Uterus (tissue), 4 donors: ENCODE measurements at places on chromosomes 6 and 20. TPM values are rescaled to one million over a fixed set of nuclear protein-coding genes. Genes with fewer than 3 reads are reported as not detected.

- H3K27ac ChIP-seq, result peak overlapping the region; percentile 16
- H3K27me3 ChIP-seq, result no peaks in the 10 kb centered on the region
- no peaks in the 10 kb centered on the region for H3K36me3 ChIP-seq
- no peak overlapping the region for H3K4me3 ChIP-seq
These were observed 63.3 kb downstream of the DAAM2 start for GRCh38 chr6:39855356-39855995.

DNA sequence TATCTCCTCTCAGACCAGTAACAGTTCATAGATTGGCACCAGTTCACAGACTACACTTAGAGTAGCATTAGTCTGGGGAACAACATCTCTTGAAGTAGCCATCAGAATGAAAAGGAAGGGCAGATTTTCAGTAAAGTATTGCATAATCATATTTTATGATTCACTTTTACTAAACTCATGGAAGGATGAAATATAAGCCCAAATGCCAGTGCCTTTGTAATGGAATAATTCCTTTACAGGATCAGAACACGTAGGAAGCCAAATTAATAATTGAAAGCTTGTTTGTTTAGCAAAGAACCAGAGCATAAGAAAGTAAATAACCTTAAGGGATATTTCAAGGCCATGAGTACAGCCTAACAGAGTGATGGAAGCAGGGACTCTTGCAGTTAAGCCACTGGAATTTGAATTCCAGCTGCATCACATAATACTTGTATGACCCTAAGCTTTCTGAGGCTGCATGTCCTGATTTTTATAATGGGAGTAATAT lies 11.4 kb upstream of the LOC128125822 start:
- H3K4me3 ChIP-seq, result no peak overlapping the region
- no peaks in the 10 kb centered on the region for H3K4me1 ChIP-seq
- no peaks in the 10 kb centered on the region for H3K27me3 ChIP-seq

DNA sequence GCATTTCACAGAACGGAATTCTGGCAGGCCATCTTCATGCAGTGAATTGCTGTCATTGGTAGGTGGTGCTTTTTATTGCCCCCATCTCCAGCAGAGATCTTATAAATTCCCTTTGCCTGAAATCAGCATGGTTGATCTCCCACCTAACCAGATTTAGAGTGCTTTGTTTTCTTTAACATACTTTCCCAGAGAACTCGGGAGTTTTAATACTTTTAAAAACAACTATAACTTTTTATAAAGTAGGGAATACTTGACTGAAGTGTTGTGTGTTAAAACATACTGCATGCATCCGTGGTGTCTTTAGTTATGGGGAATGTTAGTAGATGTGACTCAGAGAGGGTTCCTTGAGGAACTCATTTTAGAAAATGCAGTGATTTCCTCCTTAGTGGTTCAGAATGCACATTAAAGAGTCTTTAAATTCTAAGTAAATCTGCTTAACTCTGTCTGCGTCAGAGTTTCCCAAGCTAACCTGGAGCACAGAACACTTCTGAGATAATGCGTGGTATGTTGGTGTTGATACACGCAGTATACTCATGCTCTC lies 54.9 kb downstream of the AKAP12 start:
- no peaks in the 10 kb centered on the region for H3K27me3 ChIP-seq
- H3K4me1 ChIP-seq, result no peaks in the 10 kb centered on the region
- H3K4me3 ChIP-seq, result no peak overlapping the region

DNA sequence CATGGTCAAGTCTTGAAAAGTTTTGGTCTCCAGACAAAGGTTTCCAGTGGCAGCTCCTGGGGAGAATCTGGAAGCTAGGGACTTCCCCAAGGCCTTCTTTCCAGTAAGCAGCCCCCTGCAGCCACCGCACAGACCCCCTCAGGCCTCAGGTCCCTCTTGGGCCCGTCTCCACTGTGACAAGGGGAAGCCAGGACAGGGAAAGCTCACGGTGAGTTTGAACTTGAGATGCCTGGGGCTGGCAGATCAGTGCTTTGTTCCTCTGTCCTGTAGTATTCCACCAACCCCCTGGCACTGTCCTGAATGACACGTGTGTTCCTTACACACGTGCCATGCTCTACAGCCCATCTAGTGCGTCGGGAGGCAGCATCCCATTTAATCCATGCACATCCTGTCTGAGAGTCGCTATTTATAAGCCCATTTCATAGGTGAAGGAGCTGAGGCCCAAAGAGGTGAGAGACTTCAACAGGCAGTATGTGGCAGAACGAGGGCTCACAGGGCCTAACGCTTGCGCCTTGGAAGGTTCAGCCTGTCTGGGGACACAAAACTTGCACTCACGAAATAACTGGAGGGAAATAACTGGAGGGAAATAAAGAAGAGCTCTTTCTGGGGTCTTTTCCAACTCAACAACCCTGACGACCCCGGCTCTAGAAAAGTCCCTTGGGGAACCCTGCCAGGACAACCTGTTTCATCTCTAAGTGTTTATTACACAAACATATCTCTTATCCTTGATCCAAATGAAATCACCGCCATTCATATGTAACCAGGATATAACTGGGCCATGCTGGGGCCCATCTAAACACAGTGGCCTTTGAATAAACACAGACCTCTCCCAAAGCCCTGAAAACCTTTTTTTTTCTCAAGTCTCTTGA lies 123.0 kb downstream of the BANF2 start:
- no peaks in the 10 kb centered on the region for H3K36me3 ChIP-seq
- H3K4me1 ChIP-seq, result no peaks in the 10 kb centered on the region

DNA sequence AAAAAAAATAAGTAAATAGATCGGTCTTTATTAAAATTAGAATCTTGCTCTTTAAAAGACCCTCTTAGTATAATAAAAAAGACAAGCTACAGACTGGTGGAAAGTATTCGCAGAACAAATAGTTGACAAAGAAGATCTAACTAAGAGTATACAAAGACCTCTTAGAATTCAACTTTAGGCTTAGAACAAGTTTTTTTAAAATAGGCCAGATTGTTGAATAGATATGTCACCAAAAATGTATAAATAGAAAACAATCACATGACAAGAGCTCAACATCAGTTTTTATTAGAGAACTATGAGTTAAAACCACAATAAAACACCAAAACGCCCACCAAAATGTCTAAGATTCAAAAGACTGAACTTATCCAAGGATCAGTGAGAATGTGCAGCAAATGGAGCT lies 632.7 kb upstream of the PTCHD4 start:
- no peaks in the 10 kb centered on the region for H3K27me3 ChIP-seq
- no peak for DNase-seq
- no peak overlapping the region for H3K27ac ChIP-seq
- H3K4me1 ChIP-seq, result no peaks in the 10 kb centered on the region
- H3K4me3 ChIP-seq, result no peak overlapping the region

- no peaks in the 10 kb centered on the region for H3K36me3 ChIP-seq
- DNase-seq, result no peak
- H3K27ac ChIP-seq, result no peak overlapping the region
- H3K4me3 ChIP-seq, result no peak overlapping the region
- H3K4me1 ChIP-seq, result no peaks in the 10 kb centered on the region
- no peaks in the 10 kb centered on the region for H3K27me3 ChIP-seq
These were observed 163.5 kb upstream of the SHLD1 start for GRCh38 chr20:5586720-5587119.

- H3K27me3 ChIP-seq, result no peaks in the 10 kb centered on the region
- no peak for DNase-seq
- H3K4me1 ChIP-seq, result no peaks in the 10 kb centered on the region
- no peaks in the 10 kb centered on the region for H3K36me3 ChIP-seq
- H3K27ac ChIP-seq, result no peak overlapping the region
These were observed 290.4 kb downstream of the EYS start for GRCh38 chr6:65416621-65417020.

DNA sequence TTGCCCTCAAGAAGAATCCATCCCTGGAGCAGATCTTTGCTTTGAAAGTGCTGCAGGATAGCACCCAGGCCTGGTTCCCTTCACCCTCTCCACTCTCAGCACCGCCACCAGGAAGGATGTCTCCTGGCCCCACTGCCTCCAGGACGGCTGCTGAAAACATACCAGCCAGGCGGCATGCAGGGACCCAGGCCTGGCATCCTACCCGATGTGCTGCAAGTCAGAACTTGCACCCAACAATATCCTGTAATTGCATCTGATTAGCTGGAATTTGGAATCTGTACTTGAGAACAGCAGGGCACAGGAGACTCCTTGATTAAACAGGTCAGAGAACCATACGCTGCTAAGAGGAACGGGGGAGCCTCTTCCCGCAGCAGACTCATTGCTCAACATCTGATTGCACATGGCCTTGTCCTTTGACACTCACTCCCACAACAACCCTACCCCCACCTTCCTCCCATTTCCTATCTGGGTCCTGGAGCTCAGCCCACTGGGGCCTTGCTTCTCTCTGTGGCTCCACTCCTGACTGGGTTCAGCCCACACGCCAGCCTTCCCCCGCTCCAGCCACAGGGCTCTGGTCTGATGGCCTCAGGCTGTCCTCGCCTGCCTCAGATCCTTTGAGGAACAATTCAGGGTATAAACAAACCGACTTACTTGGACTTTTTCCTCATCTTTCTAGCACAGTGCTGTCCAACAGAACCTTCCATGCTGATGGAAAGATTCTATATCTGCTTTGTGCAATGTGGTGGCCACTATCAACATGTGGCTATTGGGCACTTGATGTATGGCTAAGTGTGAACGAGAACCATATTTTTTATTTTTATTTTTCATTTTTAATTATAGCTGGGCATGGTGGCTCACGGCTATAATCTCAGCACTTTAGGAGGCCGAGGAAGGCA lies 78.0 kb downstream of the FGD2 start:
- no peaks in the 10 kb centered on the region for H3K36me3 ChIP-seq
- H3K4me1 ChIP-seq, result no peaks in the 10 kb centered on the region
- peak overlapping the region; percentile 68 for H3K27ac ChIP-seq
- no peaks in the 10 kb centered on the region for H3K27me3 ChIP-seq
- peak; percentile 94 for DNase-seq
- no peak overlapping the region for H3K4me3 ChIP-seq

GRCh38 chr20:48288930-48289507 lies 503.7 kb upstream of the SULF2 start:
- no peaks in the 10 kb centered on the region for H3K27me3 ChIP-seq
- peaks cover 11% of the 10 kb centered on the region for H3K4me1 ChIP-seq

GRCh38 chr20:38353316-38353715 lies 7.0 kb downstream of the LBP start:
- H3K4me3 ChIP-seq, result no peak overlapping the region
- no peaks in the 10 kb centered on the region for H3K36me3 ChIP-seq
- no peaks in the 10 kb centered on the region for H3K27me3 ChIP-seq
- no peak for DNase-seq
- H3K4me1 ChIP-seq, result no peaks in the 10 kb centered on the region
- H3K27ac ChIP-seq, result no peak overlapping the region

- H3K4me3 ChIP-seq, result peak overlapping the region; percentile 53
- no peaks in the 10 kb centered on the region for H3K27me3 ChIP-seq
- H3K4me1 ChIP-seq, result peaks cover 19% of the 10 kb centered on the region
- peak; percentile 92 for DNase-seq
These were observed 452 bp downstream of the TRAF3IP2 start for GRCh38 chr6:111605100-111605751.

CST5 gene
- not detected for total RNA-seq

HNF4A gene
- total RNA-seq, result 0.26 TPM

HAO1 gene
- not detected for total RNA-seq

ZHX3 gene
- 27.1 TPM for total RNA-seq

CGA gene
- total RNA-seq, result not detected

CDYL gene
- total RNA-seq, result 36.2 TPM

RPS6KA2 gene
- total RNA-seq, result 71.5 TPM

BIRC7 gene
- total RNA-seq, result not detected

APMAP gene
- total RNA-seq, result 78.7 TPM
